ENCODE measurements at places on chromosomes 12 and 14.

DNA sequence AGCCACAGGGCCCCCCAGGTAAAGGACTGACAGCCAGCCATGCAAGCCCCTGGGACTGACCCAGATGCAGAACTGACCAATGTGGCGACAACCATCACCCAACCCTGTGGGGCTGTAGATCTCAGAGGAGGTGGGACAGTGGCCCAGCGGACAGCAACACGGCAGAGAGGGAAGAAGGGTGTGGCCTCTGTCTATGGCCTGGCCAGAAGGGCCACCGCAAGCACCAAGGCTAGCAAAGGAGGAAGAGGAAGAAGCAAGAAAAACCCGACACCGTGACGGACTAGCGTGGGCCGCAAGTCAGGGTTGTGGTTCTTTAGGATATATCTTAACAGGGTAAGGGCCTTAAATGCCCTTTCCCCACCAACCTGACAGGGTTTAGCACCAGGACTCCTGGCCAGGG, 71.2 kb downstream of the ITPK1 start:
- peak; percentile 88 for DNase-seq

GRCh38 chr12:72872996-72873395, 600.8 kb downstream of the TRHDE start:
- DNase-seq: no peak

DNA sequence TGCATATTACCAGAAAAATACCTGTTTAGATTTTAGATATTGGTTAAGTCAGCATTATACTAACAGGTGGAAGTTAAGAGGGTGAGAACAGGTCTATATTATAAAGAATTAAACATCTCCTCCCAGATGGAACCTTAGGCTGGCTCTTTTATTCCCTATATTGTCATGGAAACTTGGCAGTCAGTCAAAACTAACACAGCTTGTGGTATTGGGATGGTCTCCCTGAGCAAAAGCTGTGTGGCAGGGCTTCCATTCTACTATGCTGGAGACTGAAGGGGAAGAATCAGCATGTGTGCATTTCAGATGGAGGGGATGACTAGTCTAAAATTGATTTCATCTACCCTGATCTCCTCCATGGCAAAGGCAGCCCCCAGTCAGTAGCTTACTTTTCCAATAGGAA, 66.7 kb downstream of the SMOC1 start:
- DNase-seq: no peak

DNA sequence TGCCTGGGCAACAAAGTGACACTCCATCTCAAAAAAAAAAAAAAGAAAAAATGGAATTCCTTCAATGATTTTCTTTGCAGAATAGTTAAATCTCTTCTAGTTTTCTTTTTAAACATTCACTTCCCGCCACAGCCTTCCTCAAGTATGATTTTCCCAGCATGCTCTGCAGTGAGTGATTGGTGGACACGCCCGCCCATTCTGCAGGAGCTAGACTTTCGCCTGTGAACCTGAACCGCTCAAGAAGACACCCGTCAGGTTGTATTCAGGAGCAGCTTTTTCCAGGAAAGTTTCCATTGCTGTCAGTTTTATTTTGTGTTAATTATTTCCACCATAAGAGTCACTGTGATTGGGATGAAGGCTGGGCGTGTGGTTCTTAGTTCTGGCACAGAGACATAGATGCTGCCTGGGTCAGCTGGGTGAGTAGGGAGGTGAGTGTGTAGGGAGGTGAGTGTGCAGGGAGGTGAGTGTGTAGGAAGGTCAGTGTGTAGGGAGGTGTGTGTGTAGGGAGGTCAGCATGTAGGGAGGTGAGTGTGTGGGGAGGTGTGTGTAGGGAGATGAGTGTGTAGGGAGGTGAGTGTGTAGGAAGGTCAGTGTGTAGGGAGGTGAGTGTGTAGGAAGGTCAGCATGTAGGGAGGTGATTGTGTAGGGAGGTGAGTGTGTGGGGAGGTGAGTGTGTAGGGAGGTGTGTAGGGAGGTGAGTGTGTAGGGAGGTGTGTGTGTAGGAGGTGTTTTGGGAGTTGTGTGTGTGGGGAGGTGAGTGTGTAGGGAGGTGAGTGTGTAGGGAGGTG, 76.2 kb downstream of the KIF26A start:
- DNase-seq: no peak

DNA sequence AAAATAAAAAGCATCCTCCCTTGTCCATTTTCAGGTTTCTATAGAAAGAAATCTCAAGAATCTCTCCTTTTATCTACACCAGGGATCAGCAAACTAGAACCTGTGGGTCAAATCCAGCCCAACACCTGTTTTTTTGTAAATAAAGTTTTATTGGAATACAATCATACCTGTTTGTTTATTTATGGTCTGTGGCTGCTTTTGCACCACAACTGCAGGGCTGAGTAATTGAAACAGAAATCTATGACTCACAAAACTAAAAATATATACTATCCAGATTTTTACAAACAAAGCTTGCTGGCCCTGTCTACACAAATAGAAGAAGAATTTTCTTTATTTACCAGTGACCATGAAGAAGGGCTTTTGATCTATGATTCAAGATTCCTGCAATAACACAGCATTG, 95.1 kb upstream of the COCH start:
- no peak for DNase-seq

GRCh38 chr14:54818201-54819133, 84.2 kb downstream of the GCH1 start:
- DNase-seq: no peak

GRCh38 chr14:60656686-60657455, 7.6 kb upstream of the SIX1 start:
- peak; percentile 62 for DNase-seq

DNA sequence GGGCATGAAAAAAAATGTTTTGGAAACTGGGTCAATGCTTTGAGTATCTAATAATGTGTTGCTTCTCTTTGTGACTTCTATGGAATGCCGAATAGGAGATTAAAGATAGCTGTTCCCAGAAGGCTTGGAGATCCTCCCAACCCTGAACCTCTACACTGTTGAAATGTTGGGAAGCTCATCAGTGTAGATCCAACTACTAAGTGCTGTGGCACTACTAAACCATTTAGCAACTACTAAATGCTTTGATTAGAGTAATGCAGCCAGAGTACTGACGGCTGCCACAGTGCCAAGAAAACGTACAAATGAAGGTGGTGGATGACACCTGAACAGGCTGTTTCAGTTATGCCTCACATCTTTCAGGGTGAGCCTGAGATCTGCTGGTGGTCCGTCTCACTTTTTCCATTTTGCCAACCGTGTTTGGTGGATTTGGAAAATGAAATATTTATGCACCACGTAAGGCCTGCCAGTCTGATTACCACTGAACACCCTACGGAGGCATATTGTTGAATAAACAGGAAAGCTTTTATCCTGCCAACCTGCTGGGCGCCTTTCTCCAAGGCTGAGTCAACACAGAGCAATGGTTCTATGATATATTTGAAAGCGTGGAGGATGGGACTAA, 938.0 kb upstream of the FLRT2 start:
- no peak for DNase-seq

- DNase-seq: no peak
These were observed 10.9 kb downstream of the BTG1 start for GRCh38 chr12:92134638-92135274.

Measured in inflammatory macrophage (primary cell).